ENCODE measurements at places on chromosomes 12 and 14.

GRCh38 chr12:9763025-9763424, 2.3 kb upstream of the CD69 start:
- DNase-seq: no peak

DNA sequence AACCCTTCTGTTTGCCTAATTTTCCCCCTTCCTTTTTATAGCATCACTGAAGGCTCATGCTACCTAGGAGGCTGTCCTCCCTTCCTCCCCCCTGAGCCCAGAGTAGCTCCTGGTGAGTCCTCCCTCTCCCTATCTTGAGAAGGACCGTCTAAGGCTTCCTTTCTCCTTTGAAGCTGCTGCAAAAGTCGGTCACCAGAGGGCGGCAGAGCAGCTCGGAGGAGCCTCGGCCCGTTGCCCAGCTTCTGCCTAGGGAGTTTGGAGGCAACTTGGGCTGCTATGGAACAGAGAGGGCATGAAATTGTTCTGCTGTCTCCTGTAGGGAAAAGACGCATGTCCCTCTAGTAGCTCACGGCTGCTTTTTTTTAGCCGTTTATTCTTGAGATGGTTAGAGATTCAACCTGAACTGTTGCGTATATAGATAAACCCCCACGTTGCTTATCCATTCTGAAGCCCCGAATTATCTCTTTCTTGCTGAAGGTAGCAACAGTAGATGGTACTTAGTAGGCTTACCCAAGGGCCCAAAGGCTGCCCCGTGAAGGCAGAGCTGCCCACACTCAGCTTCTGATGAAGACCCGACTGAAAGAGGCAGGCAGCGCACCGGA, 5.7 kb downstream of the WNT5B start:
- DNase-seq: peak; percentile 51

GRCh38 chr12:71447691-71448132, 8.1 kb downstream of the LGR5 start:
- DNase-seq: no peak

DNA sequence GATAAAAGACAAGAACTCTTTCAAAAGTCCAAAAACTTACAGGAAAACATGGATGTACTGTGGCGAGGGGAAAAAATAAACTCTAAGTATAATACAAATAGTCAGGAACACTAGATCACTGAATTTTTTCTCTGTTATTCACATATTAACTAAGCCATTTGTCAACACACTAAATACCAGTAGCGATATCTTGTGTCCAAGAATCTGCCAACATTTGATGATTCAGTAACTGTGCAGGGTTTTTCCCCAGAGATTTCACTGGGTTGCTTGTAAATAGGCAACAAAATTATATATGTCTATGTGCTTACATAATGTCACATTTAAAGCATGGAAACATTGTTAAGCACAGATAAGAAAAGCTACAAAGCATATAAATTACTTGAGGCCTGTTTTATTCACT, 205.9 kb downstream of the KIF21A start:
- no peak for DNase-seq

GRCh38 chr12:93287149-93287548, 90.6 kb upstream of the NUDT4 start:
- DNase-seq: no peak

- no peak for DNase-seq
These were observed 58.0 kb downstream of the TMTC1 start for GRCh38 chr12:29725587-29726320.

DNA sequence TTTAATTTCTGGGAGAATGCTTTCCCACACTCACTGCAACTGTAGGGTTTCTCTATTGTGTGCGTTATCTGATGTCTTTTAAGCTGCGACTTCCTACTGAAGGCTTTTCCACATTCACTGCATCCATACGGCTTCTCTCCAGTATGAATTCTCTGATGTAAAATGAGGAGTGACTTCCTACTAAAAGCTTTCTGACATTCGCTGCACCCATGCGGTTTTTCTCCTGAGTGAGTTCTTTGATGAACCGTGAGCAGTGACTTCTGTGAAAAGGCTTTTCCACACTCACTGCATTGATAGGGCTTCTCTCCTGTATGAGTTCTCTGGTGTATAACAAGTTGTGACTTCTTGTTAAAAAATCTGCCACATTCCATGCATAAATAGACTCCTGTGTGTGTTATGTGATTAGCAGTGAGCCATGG, 29.7 kb downstream of the ZNF605 start:
- DNase-seq: no peak

DNA sequence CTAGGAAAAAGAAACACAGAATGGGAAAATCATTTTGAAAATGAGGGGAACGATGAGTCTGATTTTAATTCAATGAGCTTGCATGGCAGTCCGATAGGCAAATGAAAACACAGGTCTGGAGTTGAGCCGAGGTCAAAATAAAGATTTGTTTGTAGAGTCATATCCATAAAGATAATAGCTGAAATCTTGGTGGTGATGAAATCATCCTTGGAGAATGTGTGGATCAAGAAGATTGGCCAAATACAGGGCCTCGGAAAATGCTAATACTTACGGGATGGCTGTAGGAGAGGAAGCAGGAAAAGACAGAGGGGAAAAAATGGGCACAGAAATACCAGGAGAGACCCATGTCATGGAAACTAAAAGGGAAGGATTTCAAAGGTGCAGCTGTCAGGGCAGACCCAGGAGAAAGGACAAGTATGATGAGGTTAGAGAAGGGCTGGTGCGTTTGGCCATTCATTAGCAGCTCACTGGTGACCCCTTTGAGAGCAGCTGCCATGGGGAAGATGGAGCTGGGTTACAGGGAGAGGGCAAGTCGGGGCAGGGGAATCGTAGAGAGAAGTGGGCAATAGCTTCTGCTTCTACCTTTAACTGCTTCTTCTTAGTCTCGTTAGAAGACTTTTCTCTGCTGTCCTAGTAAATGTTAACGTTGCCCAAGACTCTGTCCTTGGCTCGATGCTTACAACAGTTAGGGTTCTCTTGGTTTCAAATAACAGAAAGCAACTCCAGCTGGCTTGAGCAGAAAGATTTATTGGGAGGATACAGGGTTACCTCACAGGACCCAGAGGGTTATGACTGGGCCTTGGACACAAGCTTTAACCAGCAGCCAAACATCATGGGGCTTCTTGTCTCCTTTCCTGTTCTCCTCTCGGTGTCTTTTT, 161.8 kb downstream of the EFCAB11 start:
- DNase-seq: no peak

DNA sequence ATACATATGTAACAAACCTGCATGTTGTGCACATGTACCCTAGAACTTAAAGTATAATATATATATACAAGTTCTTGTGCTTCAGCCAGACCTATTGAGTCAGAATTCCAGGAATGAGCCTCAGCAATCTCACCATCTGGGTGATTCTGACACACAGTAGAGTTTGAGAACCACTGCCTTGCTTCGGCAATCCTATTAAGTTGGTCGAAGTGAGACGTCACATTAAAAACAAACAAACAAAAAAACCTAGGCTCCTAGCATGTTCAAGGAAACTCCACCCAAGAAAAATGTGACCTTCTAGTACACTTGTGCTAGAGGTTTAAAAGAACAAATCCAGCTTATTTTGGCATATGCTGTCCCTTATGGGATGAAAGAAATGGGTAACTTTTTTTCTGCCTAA, 115.8 kb downstream of the SINHCAF start:
- DNase-seq: no peak

DNA sequence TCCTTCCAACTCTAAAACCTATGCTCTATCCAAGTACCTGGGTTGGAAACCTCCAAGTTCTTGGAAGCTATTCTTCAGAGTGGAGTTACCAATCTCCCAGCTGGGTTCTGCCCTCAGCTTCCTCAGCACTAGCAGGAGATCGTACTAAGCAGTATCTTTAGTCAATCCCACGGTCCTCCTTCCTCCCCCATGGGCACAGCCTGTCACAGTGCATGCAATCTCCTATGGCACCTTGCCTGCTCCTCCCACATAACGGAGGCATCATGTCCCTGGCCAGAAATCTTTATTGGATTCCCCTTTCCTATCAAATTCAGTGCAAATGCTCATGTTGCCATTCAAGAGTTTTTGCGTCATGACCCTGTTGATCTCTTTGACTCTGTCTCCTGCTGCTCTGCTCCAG, 5.4 kb upstream of the LPAR5 start:
- no peak for DNase-seq

GRCh38 chr12:45234139-45234865, 18.4 kb downstream of the ANO6 start:
- no peak for DNase-seq

GRCh38 chr12:64826234-64826633, 1.8 kb downstream of the TBC1D30 start:
- DNase-seq: peak; percentile 22

DNA sequence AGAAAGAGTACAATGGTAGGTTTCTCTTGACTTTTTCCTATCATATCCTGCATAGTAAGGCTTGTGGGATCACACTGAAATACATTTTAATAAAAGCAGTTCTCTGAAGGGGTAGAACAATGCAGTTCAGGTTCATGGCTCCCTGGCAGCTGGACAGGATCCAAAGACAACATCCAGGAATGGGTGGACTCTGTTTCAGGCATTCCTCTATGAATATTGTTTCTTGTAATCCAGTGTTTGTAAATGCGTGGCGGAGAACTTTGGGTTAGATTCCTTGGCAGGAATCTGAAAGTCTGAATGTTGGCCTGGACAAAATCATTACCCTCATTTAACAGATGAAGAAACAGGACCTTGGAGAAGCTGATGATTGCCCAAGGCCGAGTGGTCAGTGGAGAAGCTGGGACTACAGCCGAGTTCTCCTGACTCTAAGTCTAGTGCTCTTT, 43.5 kb downstream of the SYNE2 start:
- no peak for DNase-seq

DNA sequence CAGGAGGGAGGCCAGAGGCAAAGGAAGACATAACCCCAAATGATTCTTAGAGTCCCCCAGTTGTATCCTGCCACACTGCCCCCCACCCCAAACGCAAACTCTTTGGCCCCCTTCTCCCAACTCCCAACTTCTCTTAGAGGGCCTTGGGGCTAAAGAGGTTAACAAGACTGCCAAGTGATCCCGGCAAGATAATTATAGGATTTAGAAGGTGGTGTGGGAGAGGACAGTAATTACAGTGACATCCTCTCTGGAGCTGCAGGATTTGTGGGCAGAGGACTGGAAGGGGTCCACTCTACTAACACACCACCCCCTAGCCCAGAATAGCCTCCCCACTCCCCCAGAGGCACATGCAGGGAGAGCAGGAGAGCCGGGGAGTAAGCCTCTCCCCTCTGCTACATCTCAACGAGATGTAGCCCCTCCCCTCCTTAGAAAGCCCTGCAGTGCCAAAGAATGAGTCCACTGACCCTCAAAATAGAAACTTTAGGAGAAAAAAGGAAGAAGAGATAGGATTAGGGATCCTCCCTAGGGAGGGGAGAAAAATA, 5.3 kb upstream of the GDF11 start:
- no peak for DNase-seq

DNA sequence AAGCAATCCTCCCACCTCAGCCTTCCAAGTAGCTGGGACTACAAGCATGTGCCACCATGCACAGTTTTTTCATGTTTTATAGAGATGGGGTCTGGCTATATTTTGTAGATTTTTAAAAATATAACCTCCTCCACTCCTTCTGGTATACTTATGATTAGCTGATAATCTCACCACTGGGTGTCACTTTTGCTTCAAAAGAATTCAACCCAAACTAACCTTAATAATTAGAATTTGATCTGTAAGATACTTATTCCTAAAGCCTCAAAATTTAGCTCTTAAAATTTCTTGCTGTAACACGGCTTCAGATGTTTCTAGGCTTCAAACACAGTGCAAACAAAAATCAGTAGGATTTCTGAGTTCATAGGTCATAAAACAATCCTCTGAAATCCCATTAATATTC, 130.3 kb downstream of the CEP83 start:
- no peak for DNase-seq

GRCh38 chr14:105363847-105364708, 34.3 kb upstream of the TEX22 start:
- peak; percentile 22 for DNase-seq

DNA sequence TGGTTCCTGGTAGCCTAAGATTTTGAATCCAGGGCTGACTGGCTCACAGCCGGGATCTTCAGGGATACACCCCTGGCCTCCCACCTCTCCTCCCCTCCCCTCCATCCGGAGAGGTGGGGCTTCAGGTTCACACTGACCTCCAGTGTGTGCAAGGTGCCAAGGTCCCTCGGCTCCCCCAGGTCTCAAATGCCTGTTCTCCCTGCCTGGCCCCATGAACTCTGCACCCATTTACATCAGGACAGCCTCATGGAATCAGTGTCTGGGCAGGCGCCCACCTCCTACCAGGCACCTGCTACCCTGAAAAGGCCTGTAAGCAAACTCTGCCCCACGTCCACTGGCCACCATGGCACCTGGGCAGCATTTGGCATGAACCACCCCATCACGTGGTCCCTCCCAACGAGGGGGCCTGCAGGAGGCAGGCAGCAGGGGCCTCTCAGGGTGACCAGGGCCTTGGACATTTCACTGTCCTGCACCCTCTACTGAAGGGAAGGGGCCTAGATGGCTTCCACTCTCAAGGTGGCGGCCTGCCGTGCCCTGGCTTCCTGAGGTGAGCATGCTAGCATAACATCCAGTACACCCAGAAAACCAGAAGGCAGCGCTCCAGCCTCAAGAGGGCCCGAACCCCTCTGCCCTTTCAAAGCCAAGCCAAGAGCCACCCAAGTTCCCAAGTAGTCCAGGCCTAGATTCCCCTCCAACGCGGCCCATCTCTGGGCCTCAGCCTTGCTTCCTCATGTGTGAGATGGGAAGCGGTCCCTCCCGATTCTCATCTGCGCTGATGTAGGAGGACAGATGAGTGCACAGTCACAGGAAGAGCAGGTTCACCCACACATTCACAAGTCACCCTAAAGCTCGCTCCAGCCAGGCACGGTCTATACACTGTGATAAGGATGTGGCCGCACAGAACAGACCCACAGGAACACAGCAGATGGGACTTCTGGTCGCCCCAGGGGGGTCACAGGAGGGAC, 37.3 kb downstream of the CCDC85C start:
- no peak for DNase-seq

DNA sequence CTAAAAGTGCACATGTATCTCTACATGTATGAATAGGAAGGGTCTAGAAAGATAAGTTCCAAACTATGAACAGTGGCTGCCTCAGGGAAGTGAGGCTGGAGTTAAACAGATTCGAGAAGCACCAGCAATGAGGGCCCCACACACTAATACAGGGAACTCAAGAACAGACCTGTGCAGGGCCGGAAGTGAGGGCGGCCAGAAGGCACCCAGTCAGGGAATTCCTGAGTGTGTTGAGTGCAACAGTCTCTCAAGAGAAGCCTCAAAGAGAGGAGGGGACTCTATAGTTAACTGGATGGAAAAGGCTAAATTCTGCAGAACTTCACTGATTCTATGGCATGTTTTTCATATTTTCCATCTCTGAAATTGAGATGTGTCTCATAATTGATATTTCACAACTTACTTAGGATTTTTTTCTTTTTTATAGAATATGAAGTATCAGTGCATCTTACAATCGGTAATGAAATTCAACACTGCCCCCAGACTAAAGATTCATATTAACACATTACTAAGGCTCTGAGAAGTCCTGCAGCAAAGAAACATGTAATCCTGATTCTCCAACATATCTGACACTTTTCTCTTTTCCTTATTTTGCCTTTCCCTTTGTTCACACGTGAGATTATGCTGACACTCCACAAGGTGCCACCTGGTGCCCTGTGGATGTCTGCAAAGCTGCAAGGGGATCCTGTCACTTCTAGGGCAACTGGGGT, 61.3 kb downstream of the CHGA start:
- no peak for DNase-seq

- no peak for DNase-seq
These were observed 44.3 kb downstream of the KRT80 start for GRCh38 chr12:52147367-52147963.

- no peak for DNase-seq
These were observed 86.2 kb downstream of the STON2 start for GRCh38 chr14:81313775-81314429.

GRCh38 chr14:104805941-104806624, 5.2 kb downstream of the ZBTB42 start:
- DNase-seq: no peak

All from activated T-cell treated with anti-CD3 and anti-CD28 coated beads for 1 hour (primary cell).